ENCODE measurements at places on chromosomes 6 and 20.

GRCh38 chr20:56465997-56466396 is 2.4 kb upstream of the RTF2 start:
- DNase-seq, result no peak

- no peak for DNase-seq
Observed at GRCh38 chr6:131773284-131773950, 34.4 kb upstream of the ENPP1 start.

DNA sequence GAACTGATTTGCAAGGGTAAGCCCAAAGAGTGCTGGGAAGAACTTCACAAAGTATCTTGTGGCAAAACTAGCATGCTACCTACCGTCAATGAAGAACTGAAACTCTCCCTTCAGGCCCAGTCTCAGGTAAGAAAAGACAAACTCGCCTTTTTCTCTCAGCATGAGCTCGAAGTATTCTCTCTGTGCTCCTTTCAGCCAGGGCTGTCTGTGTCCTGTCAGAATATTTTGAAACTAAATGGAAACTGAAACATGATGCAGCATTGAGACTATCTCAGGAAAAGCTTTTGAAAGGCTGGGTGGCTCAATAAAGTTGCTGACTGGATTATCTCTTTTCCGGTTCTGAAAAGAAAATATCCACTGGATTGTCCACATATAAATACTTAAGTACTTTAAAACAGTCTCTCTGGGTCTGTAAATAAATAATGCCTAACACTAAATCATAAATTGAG is 696 bp downstream of the CALHM5 start:
- no peak for DNase-seq

- no peak for DNase-seq
Observed at GRCh38 chr6:35831257-35832007, 26.3 kb downstream of the LHFPL5 start.

- peak; percentile 74 for DNase-seq
Observed at GRCh38 chr6:19297880-19298279, 539.3 kb upstream of the ID4 start.

DNA sequence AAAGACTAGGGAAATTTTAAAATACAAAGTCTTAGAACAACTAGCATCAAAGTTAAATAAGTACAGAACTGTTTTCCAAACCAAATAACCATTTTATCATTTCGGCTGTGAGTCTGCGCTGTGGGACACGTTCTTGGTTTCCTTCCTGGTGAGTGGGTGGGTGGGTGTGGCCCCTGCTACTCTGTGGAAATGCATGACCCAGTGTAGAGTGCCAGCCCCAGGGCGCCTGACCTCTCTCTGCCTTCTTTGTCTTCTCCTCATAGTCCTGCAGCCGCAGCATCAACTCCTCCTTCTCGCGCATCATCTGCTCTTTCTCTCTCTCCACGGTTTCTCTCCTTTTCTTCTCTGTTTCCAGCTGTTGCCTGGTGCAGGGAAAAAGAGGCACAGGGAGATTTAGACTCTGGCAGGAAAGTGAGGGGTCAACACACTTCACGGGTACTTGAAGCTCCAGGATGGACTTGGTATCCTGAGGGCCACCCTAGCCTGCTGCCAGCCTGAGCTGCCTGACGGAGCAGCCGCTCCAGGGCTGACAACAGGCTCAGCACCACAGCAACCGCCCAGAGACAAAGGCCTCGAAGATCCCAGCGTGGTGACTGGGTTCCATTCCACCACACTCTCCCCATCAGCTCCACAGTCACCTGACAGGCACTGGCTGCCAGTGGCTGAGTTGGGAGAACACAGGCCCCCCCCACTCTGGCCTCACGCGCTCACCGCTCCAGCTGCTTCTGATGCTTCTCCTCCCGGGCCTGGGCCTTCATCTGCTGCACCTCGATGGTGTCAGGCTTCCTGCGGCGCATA is 48.4 kb downstream of the EZR start:
- DNase-seq, result no peak

DNA sequence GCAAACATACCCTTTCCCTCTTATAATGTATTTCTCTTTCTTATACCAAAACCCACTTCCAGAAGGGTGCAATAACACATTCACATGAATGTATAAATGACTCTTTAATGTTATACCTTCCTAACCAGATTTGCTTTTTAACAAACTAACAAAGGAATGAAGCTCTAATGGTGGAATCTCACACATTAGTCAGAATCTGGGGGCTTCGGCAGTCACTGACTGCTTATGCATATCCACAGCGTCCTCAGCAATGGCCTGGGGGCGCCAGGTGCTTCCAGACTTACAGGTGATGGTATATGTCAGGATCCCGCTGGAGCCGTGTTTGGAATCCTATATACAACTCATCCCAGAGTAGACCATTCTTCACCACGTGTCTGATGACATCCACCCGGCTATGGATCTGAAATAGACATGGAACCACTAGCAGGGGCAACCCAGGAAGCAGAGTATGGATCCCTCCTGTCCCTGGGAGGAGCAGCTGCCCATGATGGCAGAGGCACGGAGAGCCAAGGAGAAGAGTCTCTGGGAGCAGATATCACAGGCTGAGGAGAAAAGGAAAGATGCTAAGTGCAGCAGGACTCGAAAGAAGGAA is 150.8 kb upstream of the RIPOR2 start:
- no peak for DNase-seq

DNA sequence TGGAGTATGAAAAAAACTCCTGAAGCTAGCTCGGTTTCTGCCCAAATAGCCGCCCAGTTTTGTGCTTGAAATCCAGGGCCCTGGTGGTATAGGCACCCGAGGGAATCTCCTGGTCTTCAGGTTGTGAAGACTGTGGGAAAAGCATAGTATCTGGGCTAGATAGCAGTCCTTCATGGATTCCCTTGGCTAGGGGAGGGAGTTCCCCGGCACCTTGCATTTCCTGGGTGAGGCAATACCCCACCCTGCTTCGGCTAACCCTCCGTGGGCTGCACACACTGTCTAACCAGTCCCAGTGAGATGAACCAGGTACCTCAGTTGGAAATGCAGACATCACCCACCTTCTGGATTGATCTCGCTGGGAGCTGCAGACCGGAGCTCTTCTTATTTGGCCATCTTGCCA is 184.5 kb upstream of the SLC35B3 start:
- no peak for DNase-seq

- no peak for DNase-seq
Observed at GRCh38 chr20:32534661-32535240, 50.4 kb downstream of the NOL4L start.

DNA sequence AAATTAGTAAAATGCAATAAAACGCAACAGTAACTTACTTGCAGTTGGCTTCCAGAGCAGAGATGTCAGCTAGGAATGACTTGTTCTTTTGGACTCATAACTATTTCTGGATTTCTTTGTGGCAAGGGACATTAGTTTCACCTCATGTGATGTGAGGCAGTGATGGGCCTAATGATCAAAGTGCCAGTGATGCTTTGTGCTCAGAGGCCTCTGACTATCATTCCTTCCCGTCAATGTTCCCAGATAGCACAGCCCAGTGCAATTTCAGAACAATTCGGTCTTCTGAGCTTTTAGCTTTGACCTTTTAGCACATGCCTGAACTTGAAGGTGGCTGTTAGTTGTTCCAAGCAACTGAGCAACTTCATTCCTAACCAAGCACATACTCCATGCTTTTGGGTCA is 596.8 kb downstream of the TFAP2B start:
- no peak for DNase-seq

- peak; percentile 34 for DNase-seq
Observed at GRCh38 chr20:32018269-32019155, 8.3 kb downstream of the CCM2L start.

DNA sequence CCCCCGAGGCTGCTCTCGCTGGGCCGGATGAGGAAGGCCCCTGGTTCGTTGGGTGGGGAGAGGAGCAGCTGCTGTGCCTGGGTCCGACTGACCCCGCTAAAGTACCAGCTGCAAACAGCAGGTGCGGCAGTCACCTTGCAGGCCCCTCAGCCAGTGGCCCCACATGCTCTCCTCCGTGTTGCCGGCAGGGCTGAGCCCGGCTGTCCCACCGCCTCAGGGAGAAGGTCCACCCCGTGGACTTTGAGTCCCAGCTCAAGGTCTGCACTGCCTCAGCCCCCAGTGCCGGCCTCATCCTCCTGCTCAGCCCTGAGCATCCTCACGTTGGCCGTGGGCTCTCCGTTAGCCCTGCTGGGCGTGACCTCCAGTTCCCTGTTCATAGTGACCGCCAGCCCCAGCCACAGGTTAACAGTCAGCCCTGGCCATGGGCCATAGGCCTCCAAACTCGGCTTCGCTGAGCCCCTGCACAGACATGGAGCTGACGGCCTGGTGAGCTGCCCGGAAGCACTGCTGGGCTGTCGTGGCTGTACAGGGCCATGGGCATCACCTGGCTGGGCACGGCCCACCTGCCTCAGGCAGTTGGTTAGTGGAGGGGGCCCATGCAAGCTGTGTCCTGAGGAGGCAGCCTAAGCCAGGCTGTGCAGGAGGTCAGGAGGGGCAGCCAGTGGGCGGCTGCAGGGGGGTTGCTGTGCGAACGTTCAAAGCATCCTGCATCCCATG is 3.1 kb downstream of the SRMS start:
- no peak for DNase-seq

DNA sequence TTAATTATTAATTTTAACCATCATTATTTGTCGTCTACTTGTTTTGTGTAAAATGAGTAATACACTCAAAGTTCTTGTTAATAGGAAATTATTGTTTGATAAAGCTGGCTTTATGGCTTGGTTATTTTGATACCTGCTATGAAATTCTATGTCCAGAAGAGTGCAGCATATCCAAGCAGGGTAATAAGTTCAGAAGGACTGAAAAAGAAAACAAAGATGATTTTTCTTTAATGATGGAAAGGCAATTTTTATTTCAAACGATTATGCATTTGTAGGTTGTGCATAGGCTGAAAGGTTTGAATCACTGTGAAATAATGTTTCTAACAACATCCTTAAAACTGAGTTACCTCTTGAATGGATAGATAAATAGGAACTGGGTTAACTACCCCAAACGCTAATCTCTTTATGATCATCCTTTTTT is 1.4 kb upstream of the MAN1A1 start:
- peak; percentile 61 for DNase-seq

DNA sequence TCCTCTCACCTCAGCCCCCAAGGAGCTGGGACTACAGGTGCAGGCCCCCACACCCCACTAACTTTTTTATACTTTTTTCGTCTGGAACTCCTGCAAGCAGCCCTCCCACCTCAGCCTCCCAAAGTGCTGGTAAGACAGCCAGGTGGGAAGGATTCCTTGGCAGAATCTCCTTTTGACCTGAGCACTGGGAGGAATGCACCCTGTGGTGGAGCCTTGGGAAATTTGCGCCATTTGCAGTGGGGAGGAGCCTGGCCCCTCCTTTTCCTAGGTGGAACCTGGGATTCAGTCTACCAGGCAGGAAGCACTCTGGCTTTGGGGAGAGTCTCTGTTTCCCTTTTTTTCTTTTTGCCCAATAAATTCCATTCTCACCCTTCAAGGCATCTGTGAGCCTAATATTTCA is 2.3 kb upstream of the RNGTT start:
- no peak for DNase-seq

- peak; percentile 65 for DNase-seq
Observed at GRCh38 chr6:47733879-47734558, 35.6 kb downstream of the ADGRF4 start.

DNA sequence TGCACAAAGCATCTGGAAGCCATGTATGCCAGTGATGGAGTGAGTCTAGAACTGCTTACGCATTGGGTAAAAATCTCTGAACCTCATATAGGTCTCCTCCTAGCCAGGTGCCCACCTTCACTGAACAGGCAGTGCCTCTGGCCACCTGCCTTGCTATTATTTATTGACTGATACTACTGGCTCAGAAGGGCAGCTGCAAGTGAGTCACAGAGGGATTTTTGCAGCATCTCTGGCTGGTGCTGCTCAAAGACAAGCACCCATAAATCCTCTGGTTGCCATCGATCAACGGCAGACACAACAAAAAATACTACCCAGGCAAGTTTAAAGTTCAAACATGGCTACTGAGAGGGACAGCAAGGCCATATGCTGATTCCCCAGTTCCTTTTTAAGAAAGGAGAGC is 279.4 kb downstream of the UBE3D start:
- DNase-seq, result no peak

DNA sequence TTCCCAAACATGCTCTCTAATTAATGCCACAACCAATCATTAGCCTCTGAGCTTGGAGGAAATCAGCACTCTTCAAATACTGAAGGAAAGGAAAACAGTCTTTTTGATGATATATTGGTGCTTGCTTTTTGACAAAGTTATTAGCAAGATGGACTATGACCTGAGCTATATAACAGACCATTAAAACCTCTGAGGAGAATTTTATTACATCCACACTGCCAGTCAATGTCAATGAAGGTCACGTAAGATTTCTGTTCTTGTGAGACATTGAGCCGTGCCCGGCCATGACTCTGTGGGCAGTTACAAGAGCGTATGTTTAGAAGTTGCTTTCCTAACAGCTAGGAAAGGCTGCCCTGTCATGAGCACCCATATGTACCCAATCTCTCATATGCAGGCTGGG is 659.0 kb downstream of the UTRN start:
- DNase-seq, result no peak

DNA sequence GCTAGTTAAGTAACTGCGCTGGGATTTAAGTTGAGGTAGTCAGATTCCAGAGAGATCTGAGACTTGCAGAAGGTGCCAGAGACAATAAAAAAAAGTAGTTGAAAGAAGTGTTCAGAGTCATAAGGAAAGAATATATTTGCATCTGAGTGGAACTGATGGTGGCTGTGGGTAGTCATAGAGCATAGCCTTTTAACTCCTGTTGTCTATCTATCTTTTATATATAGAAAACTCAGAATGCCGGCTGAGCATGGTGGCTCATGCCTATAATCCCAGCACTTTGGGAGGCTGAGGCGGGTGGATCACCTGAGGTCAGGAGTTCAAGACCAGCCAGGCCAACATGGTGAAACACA is 62.0 kb downstream of the CARMIL1 start:
- no peak for DNase-seq

DNA sequence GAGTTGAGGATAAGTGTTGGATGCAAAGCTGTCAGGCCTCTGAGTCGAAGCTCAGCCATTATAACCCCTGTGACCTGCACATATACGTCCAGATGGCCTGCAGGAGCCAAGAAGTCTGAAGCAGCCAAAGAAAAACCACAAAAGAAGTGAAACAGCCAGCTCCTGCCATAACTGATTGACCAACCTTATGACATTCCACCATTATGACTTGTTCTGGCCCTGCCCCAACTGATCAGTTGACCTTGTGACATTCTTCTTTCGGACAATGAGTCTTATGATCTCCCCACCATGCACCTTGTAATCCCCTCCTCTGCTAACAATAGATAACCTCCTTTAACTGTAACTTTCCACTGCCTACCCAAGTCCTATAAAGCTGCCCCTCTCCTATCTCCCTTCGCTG is 133.7 kb upstream of the AGPAT4 start:
- peak; percentile 82 for DNase-seq

- DNase-seq, result no peak
Observed at GRCh38 chr6:62286470-62286843, 432 bp upstream of the KHDRBS2 start.

DNA sequence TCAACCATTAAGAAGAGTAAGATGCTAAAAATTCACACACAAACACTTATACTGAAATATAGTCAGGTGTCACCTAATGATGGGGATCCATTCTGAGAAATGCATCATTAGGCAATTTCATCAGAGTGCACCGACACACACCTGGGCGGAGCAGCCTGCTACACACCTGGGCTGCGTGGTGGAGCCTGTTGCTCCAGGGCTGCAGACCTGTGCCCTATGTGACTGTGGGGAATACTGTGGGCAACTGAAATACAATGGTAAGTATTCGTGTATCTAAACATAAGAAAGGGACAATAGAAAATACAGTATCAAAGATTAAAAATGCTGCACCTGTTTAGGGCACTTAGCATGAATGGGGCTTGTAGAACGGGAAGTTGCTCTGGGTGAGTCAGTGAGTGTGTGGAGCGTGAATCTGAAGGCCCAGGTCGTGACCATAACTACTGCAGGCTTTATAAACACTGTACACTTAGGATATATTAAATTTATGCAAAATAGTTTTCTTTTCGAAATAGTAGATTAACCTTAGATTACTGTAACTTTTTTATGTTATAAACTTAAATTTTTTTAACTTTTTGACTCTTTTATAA is 124.4 kb upstream of the AFDN start:
- no peak for DNase-seq

Data from MCF 10A (cell line).